ENCODE measurements at places on chromosomes 7 and 10. TPM values are rescaled to one million over a fixed set of nuclear protein-coding genes. Genes with fewer than 3 reads are reported as not detected.

DNA sequence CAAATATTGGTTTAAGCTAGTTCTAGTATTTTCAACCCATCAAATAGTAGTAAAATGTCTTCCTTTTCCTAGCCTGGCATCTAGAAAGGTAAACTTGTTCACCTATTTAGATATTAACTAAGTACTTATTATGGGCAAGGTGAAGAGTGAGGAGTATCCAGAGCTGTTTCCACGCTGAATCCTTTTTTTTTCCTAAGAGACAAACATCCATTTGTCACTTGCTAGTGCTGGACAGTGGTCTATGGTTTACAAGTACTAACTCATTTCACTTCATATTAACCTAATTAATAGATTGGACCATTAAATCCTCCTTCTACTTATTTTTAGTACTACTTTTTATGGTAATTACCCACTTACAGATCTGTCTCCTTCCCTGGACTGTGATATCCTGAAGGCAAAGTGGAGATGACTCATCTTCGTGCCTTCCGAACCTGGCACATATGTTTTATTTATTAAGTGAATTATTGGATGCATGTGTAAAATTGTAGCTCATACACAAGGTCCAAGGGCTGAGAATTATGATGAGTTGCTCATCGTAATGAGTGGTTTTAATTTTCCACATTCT, 159.6 kb upstream of the IGFBP3 start:
- ATAC-seq = no peak

DNA sequence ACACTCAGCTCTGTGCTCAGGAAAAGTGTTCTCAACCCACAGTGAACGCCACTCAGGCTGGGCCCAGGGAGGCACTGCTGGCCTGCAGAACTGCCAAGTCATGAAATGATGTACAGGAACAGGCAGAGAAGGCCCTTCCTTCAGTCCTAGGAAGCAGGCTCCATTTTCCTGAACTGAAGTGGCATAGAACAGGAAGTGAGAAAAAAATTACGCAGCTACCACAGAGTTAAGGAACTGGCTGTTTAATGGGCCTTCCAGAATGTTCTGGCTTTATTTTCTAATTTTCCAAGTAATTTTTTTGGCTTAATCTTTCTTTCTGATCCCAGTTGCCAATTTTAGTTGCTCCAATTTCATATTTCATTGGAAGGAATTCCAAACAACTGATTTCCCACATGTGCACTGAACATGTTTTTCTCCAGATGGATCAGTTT, 39.3 kb downstream of the LRRC18 start:
- ATAC-seq = no peak

GRCh38 chr7:99652671-99653070, 27.1 kb downstream of the CYP3A5 start:
- no peak for ATAC-seq

GRCh38 chr7:152860310-152860709, 100.8 kb downstream of the ACTR3B start:
- ATAC-seq = no peak

GRCh38 chr10:4685904-4686643, 139.9 kb upstream of the AKR1E2 start:
- ATAC-seq = no peak

DNA sequence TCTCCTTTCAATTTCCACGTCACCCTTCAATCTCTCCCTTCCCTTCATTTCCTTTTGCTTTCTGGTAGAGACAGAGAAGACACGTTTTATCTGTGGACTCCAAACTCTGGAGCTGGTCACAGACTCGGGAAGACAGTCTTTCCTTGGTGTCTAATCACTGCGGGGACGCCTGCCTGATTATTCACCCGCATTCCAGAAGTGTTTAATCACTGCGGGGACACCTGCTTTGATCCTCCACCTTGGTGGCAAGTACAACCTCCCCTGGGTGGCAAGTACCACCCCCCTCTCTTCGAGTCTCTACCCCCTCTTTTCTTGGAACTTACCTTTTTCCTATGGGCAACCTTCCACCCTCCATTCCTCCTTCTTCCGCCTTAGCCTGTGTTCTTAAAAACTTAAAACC, 15.3 kb upstream of the LRRC61 start:
- ATAC-seq = no peak

GRCh38 chr7:93015101-93015778, 102.5 kb downstream of the SAMD9 start:
- no peak for ATAC-seq

- no peak for ATAC-seq
Measured at GRCh38 chr10:8306685-8307364, 252.3 kb downstream of the GATA3 start.

GRCh38 chr7:128157906-128158305, 83.2 kb upstream of the LEP start:
- no peak for ATAC-seq

DNA sequence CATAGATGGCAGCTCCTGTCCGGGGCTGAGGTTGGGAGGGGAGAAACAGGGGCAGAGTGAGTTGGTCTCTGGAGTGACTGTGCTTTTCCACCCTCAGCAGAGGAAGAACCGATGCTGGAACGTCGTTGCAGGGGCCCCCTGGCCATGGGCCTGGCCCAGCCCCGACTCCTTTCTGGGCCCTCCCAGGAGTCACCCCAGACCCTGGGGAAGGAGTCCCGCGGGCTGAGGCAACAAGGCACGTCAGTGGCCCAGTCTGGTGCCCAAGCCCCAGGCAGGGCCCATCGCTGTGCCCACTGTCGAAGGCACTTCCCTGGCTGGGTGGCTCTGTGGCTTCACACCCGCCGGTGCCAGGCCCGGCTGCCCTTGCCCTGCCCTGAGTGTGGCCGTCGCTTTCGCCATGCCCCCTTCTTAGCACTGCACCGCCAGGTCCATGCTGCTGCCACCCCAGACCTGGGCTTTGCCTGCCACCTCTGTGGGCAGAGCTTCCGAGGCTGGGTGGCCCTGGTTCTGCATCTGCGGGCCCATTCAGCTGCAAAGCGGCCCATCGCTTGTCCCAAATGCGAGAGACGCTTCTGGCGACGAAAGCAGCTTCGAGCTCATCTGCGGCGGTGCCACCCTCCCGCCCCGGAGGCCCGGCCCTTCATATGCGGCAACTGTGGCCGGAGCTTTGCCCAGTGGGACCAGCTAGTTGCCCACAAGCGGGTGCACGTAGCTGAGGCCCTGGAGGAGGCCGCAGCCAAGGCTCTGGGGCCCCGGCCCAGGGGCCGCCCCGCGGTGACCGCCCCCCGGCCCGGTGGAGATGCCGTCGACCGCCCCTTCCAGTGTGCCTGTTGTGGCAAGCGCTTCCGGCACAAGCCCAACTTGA, 2.7 kb downstream of the REPIN1 start:
- no peak for ATAC-seq

DNA sequence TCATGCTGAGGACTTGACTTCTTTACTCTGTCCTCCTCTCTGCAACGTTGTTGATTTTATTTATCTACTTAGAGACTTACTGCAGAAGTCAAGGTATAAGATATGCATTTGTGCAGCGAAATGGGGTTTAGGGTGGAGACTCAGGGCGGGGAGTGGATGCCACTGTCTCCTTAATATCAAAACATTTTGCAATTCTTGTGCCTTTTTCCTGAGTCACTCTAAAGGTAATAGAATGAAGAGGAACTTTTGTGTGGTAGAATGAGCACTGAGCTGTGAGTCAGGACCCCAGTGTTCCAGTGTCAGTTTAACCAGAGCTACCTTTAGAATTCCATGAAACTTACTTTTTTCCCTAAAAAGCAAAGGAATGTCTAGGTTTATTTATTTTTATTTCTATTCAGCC, 78.2 kb downstream of the VTI1A start:
- ATAC-seq = no peak

- no peak for ATAC-seq
Measured at GRCh38 chr7:27132214-27132613, 1.7 kb upstream of the HOXA4 start.

- no peak for ATAC-seq
Measured at GRCh38 chr10:9147475-9147874, 1093.0 kb downstream of the GATA3 start.

GRCh38 chr10:116253716-116254115, 19.3 kb downstream of the GFRA1 start:
- ATAC-seq = no peak

GRCh38 chr7:88314061-88314491, 7.4 kb upstream of the STEAP4 start:
- ATAC-seq = no peak

DNA sequence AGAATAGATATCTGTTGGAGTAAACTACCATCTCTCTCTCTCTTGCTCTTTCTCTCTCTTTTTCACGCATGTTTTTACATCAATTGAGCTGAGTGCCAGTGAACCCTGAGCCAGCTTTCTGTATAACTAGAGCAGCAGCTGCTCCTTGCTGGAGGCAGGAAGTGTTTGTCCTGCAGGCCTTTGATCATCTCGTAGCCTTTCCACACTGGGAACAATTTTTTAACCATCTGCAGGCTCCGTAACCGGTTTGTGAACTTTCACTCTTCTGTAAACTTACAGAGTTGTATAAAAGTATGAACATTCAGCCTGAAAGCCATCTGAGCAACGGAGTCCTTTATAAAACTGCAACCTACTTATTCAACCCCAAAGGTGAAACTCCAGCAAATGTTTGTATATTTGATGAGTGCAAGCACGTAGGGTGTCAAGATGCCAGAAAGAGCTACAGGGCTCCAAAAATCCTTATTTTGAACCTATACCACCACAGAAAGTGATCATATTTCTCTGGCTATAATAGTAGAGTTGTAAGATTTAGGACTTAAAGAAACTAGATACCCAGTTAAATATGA, 162.8 kb upstream of the NFE2L3 start:
- ATAC-seq = no peak

GRCh38 chr7:26991796-26992195, 104.0 kb downstream of the HOXA1 start:
- ATAC-seq = no peak

- no peak for ATAC-seq
Measured at GRCh38 chr10:119149729-119150128, 15.8 kb downstream of the SFXN4 start.

DNA sequence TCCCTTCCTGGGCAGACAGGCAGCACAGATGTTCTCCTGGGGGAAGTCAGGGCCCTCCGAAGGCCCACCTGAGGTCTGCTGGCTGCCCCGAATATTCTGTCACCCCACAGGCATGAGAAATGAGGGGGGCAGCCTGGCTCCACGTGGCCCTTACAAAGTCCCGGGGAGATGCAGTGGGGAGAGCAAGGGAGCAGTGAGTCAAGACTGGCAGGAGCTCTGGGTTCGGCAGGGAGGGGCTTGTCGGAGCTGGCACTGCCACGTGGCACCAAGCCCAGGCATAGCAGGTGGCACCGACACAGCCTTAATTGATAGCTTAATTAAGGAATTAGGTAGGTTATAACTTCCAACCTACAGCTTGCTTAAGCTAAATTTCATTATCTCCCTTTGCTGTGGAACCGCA, 163.9 kb downstream of the USP6NL start:
- no peak for ATAC-seq

- no peak for ATAC-seq
Measured at GRCh38 chr7:21999896-22000295, 54.2 kb upstream of the CDCA7L start.

DNA sequence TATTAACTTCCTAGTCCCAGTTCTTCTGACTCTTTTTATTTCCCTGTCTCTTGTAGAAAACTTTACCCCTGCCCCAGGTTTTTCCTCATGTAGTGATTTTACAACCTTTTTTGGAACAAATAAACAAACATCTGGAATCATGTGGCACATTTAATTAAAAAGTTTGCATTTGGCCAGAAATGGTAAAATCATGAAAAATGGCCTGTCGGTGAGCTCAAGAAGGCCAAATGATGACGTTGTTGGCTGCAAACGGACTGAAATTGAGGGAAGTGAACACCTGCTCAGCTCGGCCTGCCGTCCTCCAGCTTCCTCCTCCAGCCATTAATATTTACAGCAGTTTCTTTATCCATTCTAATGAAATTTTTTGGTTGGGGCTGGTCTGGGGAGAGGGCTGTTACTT, 902.8 kb downstream of the LRMDA start:
- no peak for ATAC-seq

DNA sequence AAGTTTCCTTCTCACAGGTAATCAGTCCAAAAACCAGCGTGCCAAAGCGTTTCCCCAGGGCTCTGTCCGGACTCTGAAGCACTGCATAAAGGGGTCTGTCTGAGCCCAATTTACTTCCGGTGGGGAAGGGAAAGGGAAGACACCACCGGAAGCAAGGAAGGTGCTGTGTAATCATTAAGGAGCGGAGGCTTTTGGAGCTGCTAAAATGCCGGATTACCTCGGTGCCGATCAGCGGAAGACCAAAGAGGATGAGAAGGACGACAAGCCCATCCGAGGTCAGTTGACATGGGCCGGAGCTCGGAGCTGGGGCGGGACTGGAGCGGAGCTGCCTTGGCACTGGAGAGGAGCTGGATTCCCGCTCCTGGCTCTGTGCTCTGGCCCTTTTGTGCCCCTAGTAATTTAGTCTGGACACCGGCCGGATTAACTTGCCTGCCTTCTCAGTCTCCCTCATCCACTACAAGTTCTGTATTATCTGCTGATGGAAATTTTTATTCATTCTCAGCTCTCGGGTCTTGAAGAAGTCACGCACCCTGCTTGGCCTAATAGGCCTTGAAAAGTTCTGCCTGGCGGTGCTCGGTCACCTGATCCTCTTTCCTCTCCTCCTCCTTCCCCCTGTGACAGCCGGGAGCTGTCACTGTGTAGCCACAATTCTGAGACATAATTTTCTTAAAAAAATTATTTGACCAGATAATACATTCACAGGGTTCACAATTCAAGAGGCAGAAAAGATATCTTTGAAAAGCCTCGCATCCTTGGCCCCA, at the start of gene PSMC2:
Gene PSMC2, plus strand, starts transcription at position 137 of the 761 bp plus-strand sequence. Its CDS starts 69 bp downstream, at position 206.
- ATAC-seq = peak; percentile 87

DNA sequence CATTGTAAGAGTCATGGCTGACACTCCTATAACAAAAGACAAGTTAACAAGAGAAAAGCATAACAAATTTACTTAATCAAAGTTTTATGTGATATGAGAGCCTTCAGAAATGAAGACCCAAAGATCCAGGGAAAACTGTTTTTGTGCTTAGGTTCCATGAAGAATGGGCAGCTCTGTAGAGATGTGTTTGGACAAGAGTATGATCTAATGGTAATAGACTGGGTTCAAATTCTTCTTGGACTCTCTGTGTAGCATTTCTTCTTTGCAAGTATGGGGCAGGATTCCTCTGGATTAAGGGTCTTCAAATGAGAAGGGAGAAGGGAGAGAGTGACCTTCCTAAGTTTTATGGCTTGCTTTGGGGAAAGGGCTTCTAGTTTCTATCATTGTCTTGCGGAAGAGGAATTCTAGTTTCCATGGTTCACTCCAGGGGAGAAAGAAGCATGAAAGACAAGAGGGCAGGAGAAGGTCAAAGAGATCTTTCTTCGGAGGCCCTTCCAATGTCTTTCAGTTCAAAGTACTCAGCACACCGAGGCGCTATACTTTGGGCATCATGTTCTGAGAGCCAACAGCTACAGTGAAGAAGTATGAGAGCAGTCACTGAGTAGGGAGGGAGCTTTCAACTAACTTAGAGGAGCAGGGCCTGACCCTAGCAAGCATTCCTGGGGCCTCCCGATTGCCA, 15.4 kb downstream of the IFIT3 start:
- ATAC-seq = no peak

CDK14 gene
- total RNA-seq = 17.4 TPM

CDK5 gene
- total RNA-seq = 8.1 TPM

CALCR gene
- total RNA-seq = not detected

CCDC172 gene
- not detected for total RNA-seq

ITIH5 gene
- 66.8 TPM for total RNA-seq

STEAP4 gene
- 68.2 TPM for total RNA-seq

PTPRZ1 gene
- 4.5 TPM for total RNA-seq

Measured in gastroesophageal sphincter (tissue), 4 donors.